ENCODE measurements at places on chromosomes 4 and X.

DNA sequence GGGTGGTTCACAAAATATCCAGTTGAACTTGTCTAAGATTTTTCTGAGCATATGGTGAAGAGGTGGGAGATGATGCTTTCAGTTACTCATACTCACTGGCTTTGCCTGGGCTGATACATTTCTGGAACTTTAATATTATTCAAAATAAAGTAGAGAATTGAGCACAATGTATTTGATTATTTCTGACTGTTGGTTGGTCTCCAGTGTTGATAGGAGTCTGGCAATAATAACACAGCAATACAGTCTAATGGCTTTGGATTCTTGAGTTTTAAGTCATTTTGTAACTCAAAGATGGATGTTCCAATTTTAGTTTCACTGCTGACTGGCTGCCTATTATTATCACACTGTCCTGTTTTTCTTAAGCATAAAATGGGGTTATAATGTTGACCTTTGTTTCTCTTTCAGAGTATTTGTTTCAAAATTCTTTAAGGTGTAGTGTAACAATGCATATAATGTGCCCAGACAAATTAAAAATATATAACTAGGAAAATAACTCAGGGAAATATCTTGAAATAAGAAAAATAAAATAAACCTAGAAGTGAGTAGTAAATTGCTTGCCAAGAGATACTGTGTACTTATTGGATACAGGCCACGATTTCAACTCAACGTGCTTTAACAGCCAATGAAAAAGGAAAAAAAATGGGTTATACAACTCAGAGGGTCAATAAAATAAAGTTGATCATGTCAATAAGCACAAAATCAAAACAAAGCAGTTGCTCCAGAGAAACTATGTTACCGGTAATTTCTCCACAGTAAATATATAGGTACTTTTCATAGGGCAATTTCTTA, 99.0 kb downstream of the ARSJ start:
- no peak for DNase-seq

- DNase-seq, result no peak
These were observed 111.7 kb upstream of the RPS6KA3 start for GRCh38 chrX:20378233-20378920.

DNA sequence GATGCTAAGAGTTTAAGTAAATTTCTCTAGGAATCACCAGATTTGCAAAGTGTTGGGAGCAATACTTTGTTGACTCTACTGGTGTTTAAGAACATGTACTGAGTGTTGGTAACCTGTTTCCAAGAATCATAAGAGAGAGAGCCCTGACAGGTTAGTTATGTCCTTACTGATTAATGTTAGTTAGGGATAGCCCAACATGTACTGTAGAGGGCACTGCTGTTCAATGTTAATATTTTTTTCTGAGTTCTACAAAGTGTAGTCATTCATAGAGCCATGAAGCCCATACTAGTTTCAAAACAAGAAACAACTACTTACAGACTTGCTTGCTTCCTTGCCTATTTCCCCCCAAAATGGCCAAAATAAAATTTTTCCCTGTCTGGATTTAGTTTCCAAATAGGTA, 11.9 kb downstream of the TMPRSS11D start:
- no peak for DNase-seq

DNA sequence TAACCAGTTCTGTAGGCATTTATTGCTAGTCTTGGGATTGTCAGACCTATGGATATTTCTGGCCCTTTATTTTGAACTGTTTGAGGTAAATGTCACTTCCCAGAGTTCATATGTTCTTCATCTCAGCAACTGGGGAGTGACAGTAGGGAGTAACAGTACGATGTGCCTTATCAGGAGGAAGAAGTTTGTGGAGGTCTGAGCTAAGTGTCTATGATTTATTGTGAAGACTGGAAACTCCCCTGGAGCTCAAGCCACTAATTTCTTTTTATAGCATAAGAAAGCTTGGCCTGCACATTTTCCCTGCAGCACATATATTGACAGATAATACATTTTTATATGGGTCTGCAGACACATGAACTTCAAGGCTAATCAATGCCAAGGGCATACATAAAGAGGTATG, 383.8 kb downstream of the GRXCR1 start:
- DNase-seq, result no peak

DNA sequence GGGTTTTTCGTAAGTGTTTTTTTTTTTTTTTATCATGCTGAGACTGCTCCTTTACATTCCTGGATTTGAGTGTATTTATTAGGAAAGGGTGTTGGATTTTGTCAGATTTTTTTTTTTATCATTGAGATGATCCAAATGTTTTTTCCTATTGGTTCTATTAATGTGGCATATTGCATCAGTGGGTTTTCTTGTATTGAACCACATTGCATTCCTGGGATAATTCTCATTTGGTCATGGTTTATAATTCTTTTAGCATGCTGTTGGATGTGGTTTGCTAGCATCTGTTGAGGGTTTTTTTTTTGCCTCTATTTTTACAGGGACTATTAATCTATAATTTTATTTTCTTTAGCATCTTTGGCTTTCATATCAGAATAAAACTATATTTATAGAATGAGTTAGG, 28.8 kb downstream of the COL4A5 start:
- DNase-seq, result no peak

DNA sequence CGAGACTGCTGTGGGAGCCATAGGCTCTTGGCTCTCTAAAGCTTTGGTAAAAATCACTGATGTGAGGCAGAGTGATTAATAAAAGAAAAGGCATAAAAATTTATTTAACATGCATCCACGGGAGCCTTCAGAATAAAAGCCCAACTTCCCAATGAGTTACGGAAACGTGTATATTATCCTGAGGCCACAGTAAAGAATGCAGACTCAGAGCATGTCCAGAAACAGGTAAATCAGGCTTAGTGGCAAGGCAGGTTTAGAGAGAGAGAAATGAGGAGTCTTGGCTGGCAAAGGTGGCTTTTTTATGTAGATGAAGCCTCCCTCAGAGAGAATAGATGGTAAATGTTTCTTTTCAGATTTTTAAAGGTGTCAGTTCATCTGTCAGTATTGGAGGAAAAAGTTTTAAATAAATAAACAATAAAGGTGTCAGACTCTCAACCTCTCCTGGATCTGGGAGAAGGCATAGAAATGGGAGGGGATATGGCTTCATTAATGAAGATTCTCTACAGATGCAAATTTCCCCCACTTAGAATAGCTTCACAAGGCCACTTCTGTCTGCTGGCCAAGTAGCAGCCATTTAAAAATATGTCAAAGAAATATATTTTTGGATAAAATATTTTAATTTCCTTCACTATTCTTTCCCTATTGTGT, 24.0 kb downstream of the C4orf51 start:
- no peak for DNase-seq

GRCh38 chr4:76692761-76693160, 205.2 kb downstream of the SOWAHB start:
- DNase-seq, result no peak

DNA sequence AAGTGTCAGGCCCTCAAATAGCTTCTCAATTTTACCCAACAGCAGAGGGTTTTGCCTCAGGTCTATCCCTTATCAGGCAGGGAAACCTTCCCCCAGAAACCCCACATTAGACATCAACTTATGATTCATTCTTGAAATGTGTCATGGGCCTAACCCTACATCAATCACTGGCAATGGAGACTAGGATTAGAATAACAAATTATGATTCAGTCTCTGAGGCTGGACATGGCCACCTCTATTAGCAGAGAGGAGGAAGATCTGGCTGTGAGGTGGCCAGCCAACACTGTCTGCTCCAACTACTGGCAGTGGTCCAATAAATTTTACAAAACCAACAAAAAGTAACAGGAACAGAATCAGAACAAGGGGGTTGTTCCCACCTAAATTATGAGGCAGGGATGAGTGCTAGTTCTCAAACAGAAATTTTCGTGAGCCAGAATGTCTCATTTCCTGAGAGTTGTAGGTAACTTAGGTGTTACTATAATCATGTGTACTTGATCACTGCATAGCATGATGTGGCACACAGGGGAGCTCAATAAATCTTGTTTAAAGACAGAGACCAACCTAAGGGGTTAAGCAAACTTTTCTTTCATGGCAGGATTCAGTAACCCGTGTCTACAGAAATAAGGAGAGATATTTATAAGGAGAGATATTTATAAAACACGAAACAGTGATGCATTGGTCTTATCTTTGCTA, 126.8 kb downstream of the NFKB1 start:
- DNase-seq, result no peak

DNA sequence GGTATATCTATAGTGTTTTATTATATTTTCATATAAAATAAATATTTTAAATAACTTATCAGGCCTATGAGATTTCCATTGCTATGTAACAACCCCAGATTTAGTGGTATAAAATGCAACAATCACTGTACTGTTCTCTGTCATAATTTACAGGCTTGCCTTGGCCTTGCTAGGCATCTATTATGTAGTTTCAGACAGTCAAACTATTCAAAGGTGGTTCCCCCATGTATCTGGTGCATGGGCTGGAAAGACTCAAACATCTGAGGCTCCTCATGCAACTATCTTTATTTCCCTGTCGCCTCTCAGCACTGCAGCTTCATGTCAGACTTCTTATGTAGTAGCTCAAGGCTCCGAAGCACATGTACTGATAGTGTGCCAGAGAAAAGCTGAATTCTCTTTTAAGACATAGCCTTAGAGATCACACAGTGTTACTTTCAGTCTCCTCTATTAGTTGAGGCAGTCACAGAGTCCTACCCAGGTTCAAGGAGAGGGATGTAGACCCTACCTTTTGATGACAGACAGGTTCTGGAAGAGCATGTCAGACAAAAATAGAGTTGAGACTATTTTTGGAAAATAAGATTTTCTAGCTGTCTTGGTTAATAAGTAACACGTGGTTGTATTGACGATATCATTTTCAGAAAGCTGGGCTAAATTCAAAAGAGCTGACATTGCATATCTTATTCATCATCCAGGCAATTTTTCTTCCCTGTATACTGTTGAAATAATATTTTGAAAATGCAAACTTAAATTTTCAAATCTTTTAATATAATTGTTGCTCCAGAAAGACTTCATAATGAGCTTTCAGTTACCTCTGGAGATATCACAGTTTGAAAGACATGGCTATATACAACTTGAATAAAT, 19.4 kb downstream of the MTTP start:
- no peak for DNase-seq

GRCh38 chr4:88803600-88804096, 106.0 kb upstream of the NAP1L5 start:
- no peak for DNase-seq

- DNase-seq, result no peak
These were observed 88.1 kb upstream of the STOX2 start for GRCh38 chr4:183816882-183817509.

GRCh38 chr4:3322059-3322550, 29.3 kb downstream of the RGS12 start:
- no peak for DNase-seq

- DNase-seq, result no peak
These were observed 145.7 kb downstream of the RELL1 start for GRCh38 chr4:37540486-37540885.

Measured in activated CD8-positive, alpha-beta memory T cell treated with anti-CD3 and anti-CD28 coated beads for 4 hours (primary cell).